ENCODE measurements at places on chromosomes 2 and 18.

DNA sequence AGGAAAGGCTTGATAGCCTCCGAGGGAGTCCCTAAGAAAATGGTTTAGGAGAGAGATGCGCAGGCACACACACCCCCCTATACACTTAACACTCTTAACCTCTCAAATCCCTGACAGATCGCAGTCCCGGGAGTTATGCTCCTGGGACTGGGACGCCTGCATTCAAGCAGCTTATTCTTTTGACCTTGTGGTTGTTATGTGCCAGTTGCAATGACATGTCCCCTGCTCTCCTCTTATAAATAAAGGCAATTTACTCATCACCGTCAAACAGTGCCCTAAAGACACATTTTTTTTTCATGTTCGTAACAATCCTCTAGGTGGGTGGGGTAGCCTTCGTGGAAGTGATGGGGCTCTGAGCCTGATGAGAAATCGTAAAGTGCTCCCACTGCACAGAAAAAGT is 162.2 kb downstream of the LRRC30 start:
- no peak for DNase-seq

DNA sequence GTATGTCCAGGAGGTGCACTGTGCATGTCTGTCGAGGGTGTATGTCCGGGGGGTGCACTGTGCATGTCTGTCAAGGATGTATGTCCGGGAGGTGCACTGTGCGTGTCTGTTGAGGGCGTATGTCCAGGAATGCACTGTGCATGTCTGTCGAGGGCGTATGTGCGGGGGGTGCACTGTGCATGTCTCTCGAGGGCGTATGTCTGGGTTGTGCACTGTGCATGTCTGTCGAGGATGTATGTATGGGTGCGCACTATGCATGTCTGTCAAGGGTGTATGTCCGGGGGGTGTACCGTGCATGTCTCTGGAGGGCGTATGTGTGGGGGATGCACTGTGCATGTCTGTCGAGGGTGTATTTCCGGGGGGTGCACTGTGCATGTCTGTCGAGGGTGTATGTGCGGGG is 249.3 kb upstream of the MYT1L start:
- DNase-seq, result no peak

- no peak for DNase-seq
Measured at GRCh38 chr2:189534854-189535832, 45.4 kb downstream of the SLC40A1 start.

- no peak for DNase-seq
Measured at GRCh38 chr18:53817976-53818950, 406.2 kb downstream of the MBD2 start.

- no peak for DNase-seq
Measured at GRCh38 chr18:52070291-52070756, 269.7 kb upstream of the DCC start.

DNA sequence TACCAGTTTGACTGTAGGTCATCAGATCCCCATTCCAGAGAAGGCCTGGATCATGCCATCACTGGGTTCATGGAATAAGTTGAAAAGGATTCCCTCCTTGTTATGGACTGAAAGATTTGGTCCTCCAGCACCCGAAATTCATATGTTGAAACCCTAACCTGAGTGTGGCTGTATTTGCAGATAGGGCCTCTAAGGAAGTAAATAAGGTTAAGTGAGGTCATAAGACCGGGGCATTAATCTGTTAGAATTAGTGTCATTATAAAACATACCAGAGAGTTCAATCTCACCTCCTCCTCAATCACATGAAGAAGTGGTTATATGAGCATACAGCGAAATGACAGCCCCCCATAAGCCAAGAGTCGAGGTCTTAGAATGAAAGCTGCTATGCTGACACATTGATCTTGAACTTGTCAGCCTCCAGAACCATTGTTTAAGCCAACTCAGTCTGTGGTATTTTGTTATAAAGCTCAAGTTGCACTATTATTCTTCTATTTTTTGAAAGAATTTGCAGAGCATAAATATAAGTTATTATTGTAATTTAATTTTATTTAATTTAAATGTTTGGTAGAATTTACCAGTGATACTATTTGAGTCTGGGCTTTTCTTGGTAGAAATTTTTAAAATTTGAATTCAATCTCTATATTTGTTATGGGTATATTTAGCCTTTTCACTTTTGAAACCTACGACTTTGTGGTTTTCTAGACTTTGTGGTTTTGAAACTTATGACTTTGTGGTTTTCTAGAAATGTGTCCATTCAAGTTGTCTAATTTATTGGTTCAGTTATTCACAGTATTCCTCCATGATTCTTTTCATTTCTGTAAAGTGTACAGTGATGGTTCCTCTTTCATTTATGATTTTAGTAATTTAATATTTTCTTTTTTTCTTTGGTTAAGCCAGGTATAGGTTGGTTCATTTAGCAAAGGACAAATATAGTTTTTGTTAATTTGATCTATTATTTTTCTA is 1206.7 kb upstream of the CDH2 start:
- no peak for DNase-seq

GRCh38 chr2:96111257-96111640 is 5.1 kb downstream of the ADRA2B start:
- no peak for DNase-seq

GRCh38 chr2:150095361-150096095 is 391.9 kb downstream of the RND3 start:
- DNase-seq, result no peak

DNA sequence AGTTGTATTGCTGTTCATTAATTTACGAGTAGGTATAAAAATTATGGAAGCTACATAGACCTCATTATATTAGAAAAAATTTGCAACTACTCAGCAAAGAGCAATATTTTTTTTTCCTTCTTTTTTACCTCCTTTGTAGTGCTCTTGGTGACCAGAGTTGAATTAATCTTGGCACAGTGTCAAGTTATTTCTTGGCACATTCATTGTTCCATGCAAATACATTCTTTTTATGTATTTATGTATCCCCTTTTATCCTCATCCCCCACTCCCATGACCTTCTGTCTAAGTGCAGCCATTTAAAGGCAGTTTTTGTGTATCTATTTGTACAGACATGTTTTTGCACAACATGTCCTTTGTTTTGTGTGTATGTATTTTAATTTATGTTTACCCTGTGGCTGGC is 224.5 kb downstream of the CCDC102B start:
- no peak for DNase-seq

DNA sequence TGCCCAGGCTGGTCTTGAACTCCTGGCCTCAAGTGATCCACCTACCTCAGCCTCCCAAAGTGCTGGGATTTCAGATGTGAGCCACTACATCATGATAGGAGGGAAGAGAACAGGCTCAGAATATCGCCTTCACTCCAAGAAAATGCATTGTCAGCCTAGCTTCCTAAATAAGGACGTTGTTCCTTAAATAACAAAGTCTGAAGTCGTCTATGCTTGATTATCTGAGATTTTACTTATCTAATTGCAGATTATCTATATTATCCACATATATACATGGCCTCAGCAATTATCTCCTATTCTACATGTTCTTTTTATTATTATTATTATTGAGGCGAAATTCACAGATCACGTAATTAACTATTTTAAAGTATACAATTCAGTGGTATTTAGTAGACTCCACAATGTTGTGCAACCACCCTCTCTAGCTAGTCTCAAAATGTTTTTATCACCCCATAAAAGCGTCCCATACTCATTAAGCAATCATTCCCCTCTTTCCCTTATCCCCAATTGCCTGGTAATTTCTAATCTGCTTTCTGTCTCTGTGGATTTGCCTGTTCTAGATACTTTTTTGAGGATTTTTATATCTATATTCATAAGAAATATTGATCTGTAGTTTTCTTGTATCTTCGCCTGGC is 95.1 kb upstream of the RFX8 start:
- DNase-seq, result no peak

- DNase-seq, result no peak
Measured at GRCh38 chr2:205689820-205690219, 7.5 kb downstream of the NRP2 start.

GRCh38 chr2:180003559-180003958 is 3.5 kb downstream of the CWC22 start:
- no peak for DNase-seq

- DNase-seq, result no peak
Measured at GRCh38 chr2:44537264-44537663, 175.5 kb downstream of the CAMKMT start.

- DNase-seq, result no peak
Measured at GRCh38 chr2:66446941-66447340, 12.0 kb downstream of the MEIS1 start.
